ENCODE measurements at places on chromosomes 2 and 18.

DNA sequence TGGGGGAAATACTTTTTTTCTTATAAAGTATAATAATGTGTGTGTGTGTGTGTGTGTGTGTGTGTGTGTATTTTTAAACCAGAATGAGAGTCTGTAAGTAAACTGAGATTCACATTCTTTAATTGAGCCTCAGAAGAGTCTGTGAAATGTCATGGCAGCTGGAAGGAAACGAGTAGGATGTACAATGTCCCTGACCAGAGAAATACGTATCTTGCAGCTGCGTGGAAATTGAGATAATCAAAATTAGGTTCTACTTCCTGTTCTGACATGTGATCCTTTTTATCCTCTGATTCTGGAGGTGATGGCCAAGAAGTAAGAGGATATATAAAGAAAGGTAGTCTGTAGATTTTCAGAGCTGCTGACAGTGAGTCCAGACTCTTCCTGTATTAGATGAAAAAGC lies 50.0 kb downstream of the SH3RF3 start:
- DNase-seq: no peak

DNA sequence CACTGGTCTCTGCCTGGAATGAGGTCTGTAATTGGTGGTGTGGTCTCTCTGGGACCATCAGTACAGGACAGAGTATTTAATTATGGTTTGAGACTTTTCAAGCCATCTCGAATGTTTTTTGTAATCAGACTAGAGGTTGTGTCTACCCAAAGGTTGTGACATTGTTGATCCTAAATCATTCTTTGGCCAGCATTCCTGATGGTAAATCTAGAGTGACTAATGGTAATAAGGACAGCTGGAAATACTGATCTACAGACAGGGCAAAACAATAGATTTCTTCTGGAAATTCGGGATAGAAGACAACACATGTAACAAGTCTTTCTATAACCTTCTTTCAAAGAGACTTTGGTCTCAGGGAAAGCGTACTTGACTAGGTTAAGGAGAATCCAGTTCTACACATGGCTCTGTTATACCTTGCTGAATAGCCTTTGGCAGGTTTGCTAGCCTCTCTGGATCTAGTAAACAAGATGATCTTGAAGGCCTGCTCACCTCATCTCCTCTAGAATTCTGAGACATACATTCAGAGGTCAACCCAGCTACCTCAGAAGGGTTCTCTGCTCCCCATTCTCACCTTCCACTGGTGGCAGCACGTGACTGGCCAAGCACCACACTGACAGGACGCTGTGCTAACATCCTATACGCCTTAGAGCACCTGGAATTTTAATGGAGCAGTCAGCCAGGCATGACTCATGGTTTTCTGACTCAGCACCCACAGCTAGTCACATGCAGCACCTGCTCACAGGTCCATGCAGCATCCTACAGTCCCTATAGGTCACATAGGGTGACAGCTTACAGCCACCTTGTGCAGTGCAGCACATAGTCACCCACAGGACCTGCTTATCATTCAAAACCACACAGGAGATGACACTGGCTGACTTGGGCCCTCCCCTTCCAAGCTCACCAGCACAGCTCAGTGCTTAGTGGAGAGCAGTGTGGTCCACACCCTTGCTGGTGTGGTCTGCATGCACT lies 12.2 kb downstream of the PLB1 start:
- DNase-seq: no peak

DNA sequence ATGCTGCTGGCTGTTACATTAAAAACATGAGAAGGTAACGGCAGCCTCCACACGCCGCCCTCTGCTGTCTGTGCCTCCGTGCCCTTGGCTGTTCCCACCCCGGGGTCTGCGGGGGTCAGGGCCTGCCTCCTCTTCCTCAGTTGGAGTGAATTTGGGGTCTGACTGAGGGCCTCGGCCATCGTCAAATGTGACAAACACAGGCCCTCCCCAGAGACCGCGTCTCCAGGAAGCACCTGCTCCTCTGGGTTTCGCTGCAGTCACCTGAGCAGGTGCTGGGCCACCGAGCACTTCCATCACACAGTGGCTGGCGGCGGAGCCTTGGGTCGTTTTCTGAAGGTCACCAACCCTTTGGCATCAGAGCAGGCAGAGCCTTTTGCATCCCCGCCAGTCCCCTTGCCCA lies 70.9 kb downstream of the NFATC1 start:
- no peak for DNase-seq

DNA sequence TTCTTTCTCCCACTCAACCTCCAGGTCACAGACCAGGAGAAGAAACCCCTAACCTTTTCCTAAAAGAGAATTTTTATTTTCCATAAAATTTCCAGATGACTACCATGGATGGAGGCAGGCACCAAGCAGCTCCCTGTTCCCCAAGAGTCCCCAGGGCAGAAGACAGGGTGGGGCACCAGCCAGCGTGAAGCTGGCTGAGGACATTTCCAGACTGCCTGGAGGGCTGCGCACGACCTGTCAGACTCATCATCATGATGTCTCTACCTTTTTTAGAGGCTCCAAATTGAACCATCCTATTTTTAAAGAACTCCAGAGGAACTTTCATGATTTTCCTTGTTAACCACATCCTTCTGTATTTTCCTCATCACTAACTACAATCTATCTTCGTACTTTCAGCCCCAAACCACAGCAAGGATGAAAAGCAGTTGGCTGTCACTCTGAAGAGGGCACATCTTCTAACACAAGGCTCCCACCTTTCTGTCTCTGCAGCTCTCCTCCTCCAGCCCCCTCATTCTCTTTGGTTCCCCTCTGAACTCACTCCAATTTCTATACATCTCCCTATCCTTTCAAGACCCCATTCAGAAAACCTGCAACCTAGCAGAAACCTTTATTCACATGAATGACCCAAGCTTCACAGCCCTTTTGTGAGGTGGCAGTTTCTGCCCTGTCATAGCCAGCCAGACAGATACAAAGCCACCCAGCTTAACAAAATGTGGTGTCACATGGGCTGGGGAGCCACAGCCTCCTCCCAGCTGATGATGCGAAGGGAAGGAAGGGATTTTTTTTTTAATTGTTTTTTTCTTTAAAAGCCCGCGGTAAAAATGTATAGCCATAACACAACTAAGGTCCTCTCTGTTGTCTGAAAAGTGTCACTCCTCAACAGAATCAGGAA lies 11.1 kb downstream of the AMMECR1L start:
- DNase-seq: no peak

DNA sequence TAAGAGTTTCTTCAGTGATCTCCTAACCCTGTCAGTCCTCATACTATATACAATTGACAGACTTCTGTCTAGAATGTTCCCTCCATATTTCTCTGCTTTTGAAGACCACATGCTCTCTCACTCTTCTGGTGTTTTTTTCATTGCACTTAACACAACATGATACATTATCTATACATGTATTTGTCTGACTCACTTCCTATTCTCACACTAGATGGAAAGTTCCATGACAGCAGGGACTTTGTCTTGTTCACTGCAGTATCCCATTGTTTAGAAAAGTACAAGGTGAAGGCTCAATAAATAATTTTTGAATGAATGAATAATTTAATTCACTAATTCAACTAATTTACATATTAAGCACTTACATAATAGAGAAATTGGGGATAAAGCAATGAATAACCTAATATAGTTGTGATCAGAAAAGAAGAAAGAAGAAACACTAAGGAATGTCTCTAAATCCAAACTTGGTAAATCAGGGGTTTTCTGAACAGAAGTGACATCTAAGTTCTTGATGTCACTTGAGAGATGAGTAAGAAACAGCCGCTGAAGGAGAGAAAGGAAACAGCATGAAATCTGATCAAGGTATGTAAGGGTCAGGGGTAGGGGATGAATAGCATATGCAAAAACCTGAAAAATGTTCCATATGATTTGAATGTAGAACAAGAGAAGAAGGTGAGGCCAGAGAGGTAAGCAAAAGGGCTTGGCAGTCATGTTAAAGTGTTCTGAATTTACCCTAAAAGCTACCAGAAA lies 42.4 kb downstream of the MBD2 start:
- DNase-seq: no peak

GRCh38 chr18:62784966-62785413 lies 69.6 kb downstream of the PHLPP1 start:
- no peak for DNase-seq

DNA sequence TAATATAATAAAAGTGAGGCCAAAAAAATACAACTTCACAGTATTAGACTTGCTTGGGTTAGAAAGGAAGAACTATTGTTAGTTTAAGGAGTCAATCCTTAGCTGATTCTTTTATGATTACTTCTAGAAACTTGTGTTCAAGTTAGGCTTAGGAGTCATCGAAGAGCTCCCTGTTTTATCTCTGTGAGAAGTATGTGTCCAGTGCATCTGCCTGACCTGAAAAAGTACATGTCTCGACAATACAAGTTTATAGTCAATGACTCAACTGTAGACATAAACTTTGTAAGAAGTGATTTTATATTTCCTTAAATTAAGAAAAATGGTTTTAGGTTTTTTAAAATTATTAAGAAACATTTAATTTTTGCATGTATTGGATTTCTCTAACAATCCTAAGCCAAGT lies 571.2 kb downstream of the ZEB2 start:
- DNase-seq: no peak

DNA sequence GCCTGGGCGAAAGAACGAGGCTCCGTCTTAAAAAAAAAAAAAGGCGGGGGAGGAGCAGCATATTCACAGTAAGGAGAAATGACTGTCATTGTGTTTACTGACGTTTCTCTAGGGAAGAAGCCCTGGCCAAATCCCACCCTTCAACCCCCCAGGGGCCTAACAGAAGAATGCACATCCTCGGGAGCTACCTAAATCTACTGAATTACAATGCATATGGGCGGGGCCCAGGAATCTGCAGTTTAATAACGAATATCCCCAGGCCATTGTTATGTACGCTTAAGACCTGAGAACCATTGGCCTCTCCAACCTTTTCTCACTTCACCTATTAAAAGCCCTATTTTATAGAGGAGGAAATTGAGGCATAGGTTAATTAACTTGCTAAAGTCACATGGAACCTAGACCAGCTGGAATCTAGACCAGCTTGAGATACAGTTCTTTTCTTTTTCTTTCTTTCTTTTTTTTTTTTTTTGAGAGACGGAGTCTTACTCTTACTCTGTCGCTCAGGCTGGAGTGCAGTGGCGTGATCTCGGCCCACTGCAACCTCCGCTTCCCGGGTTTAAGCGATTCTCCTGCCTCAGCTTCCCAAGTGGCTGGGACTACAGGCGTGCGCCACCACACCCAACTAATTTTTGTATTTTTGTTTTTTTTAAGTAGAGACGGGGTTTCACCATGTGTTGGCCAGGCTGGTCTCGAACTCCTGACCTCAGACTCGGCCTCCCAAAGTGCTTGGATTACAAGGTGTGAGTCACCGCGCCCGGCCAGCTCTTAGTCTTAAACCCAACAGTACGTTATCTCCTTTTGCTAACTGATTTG lies 708 bp upstream of the RIF1 start:
- DNase-seq: no peak

- no peak for DNase-seq
Observed at GRCh38 chr2:68709421-68709911, 25.1 kb upstream of the ARHGAP25 start.

GRCh38 chr2:206756816-206757215 lies 8.3 kb downstream of the MDH1B start:
- no peak for DNase-seq

- no peak for DNase-seq
Observed at GRCh38 chr2:231525248-231526163, 4.7 kb downstream of the NMUR1 start.

GRCh38 chr2:40230707-40231432 lies 221.0 kb downstream of the SLC8A1 start:
- DNase-seq: no peak

DNA sequence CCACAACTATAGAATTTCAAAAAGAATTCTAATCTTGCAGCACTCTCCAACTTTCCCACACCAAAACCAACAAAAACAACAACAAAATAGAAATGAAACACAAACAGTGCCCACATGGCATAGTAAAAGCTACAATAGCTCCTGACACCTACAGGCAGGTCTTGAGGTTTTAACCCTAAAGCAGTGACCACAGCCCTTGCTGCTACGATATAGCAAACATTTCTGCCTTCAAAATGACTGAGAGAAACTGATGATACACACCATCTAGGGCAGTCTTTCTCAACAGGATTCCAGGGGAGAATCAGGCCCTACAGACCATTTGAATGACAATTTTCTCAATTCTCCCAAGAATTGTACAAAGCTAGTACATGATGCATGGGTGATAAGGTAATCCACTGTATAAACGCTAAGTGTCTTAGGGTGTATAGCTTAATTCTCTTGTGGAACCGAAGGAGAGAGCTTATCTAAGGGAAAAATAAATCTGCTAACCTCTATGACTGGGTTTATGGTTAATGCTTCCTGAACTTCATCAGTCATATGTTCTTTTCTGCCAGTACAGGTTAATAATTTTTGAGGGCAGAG lies 46.5 kb downstream of the TRAK2 start:
- no peak for DNase-seq

- DNase-seq: no peak
Observed at GRCh38 chr2:175404839-175405238, 223.3 kb upstream of the ATP5MC3 start.

DNA sequence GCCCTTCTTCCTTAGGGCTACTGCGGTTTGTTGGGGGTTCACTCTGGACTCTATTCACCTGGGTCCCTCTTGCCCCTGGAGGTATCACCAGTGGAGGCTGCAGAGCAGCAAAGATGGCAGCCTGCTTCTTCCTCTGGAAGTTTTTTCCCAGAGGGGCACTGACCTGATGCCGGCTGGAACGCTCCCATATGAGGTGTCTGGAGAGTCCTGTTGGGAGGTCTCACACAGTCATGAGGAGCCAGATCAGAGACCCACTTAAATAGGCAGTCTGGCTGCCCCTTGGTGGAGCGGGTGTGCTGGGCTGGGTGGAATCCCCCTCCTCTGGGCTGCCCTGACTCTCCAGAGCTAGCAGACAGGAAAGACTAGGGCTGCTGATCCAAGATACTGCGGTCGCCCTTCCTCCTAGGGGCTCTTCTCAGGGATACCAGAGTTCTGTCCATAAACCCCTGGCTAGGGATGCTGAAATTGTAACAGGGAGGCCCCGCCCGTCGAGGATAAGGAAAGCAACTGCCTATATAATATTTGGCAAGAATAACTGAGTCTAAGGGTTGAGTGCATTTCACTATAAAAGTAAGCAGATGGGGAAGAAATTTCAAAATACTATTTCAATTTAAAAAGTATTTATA lies 140.7 kb downstream of the NOL4 start:
- no peak for DNase-seq

- DNase-seq: no peak
Observed at GRCh38 chr18:13720123-13720522, 6.2 kb downstream of the FAM210A start.

DNA sequence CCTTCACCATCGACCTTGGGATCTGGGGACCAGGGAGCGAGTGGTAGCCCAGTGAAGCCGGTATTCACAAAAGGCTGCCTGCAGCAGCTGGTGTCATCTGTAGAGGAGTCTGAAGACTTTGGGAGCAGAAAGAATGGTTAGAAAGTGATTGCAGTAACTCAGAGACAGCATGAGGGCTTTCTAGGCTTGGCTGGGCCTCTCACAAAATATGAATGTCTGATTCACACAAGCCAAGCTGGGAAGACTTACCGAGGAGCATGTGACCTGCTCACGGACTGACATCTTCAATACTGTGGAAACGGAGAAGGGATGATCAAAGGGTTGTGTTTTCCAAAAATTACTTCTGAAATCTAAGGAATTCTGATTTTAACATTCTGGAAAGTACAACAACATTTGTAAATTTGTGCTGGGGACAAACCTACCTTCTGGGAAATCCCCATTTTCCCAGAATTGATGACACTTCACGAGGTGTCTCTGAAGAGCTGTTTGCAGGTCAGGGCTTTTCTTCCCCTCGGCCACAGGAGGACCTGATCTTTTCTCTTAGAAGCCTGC lies 111.7 kb downstream of the ACOXL start:
- DNase-seq: no peak

- DNase-seq: no peak
Observed at GRCh38 chr18:44323125-44323524, 357.6 kb upstream of the SETBP1 start.
